ENCODE measurements at places on chromosomes 5 and 9.

DNA sequence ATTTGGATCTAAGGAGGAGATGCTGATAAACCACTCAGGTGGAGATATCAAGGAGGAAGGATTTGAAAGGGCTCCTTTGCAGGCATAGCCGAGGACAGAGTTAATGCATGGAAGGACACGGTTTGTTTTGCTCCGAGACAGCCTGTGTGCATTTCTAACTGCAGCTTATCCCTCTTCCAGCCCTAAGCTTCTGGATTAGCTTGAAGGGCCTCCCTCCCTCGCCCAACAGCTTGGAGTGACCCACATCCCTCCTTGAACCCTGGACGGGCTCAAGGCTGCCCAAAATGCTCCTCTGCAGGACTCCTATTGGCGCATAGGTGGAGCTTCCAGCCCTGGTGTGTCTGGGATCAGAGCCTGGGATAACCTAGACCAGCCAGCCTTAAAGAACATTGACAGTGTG is 66.7 kb downstream of the PPARGC1B start:
- H3K27me3 ChIP-seq, result no peaks in the 10 kb centered on the region
- DNase-seq, result no peak
- no peak overlapping the region for H3K27ac ChIP-seq

GRCh38 chr5:174423558-174423957 is 300.8 kb upstream of the MSX2 start:
- H3K36me3 ChIP-seq, result no peaks in the 10 kb centered on the region
- H3K27me3 ChIP-seq, result peaks cover under 1% of the 10 kb centered on the region
- H3K4me1 ChIP-seq, result peaks cover 12% of the 10 kb centered on the region
- H3K27ac ChIP-seq, result no peak overlapping the region
- no peak for DNase-seq

DNA sequence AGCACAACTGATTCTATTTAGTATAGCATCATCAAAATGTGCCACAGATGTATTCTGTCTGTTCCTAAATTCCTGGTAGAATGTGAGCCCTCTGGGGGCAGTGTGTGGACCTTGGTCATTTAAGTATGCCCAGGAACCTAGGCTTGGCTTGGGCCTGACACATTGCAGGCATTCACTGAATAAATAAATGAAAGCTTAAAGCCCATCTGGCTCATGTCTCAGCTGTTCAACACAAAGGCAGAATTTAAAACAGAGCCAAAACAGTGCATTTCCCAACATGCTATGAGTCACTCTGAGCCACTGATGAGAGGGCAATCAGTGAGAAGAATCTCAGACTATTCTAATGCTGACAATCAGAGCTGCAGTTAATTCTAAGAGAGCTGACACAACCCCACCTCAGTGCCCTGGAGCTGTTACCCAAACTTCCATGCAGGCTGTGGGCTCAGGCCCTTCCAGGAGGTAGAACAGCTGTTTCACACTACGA is 8.1 kb downstream of the FAM193B start:
- H3K27ac ChIP-seq, result no peak overlapping the region
- peaks cover 3% of the 10 kb centered on the region for H3K36me3 ChIP-seq
- no peak overlapping the region for H3K4me3 ChIP-seq
- DNase-seq, result no peak
- H3K27me3 ChIP-seq, result no peaks in the 10 kb centered on the region

DNA sequence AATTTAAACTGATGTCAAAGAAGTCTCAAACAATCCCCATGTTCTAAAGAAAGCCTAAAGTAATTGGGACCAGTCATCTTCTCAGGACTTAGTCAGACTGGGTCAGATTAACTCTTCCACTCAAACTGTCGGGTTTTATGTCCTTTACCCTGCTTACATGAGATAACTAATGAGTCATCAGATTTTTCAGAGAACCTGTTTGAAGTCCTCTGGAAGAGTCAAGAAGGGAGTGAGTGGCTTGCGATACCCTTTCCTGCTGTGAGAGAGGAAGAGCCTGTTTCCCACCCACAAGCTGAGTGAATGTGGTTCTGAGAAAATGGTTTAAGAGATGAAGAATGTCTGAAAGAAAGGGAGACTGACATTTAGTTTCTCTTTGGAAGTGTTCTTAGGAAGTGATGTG is 1866.7 kb upstream of the C9orf72 start:
- H3K4me1 ChIP-seq, result no peaks in the 10 kb centered on the region
- H3K36me3 ChIP-seq, result no peaks in the 10 kb centered on the region
- H3K27ac ChIP-seq, result no peak overlapping the region
- DNase-seq, result no peak
- H3K4me3 ChIP-seq, result no peak overlapping the region

DNA sequence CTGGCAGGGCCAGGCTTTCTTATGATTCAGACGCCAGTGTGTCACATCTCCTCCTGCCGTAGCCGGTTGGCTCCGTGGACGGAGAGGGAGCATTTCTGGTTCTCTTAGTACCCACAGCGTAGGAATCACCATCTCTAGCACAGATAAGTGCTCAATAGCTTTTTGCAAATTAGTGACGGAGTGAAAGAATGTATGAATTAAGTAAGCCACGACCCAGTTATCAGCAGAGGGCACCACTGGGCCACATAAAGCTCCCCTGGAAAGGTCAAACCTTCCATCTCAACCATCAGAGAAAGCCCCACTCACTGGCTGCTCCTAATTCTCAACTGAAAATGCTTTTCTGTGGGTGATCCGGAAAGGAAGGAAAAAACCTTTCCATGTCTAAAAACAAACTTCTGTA is 317.0 kb upstream of the ADCY2 start:
- H3K4me3 ChIP-seq, result no peak overlapping the region
- DNase-seq, result no peak
- no peaks in the 10 kb centered on the region for H3K36me3 ChIP-seq
- no peaks in the 10 kb centered on the region for H3K4me1 ChIP-seq

DNA sequence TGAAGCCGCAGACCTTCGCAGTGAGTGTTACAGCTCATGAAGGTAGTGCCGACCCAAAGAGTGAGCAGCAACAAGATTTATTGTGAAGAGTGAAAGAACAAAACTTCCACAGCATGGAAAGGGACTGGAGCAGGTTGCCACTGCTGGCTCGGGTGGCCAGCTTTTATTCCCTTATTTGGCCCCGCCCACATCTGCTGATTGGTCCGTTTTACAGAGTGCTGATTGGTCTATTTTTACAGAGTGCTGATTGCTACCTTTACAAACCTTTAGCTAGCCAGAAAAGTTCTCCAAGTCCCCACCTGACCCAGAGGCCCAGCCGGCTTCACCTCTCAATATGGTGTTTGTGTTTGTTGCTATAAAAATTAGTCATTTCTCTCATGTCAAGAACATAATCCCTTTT is 49.7 kb downstream of the RECK start:
- H3K27me3 ChIP-seq, result no peaks in the 10 kb centered on the region
- H3K36me3 ChIP-seq, result peaks cover 29% of the 10 kb centered on the region
- H3K4me3 ChIP-seq, result no peak overlapping the region
- no peaks in the 10 kb centered on the region for H3K4me1 ChIP-seq
- DNase-seq, result no peak
- H3K27ac ChIP-seq, result no peak overlapping the region

GRCh38 chr9:121242219-121242958 is 25.6 kb upstream of the GSN start:
- no peaks in the 10 kb centered on the region for H3K27me3 ChIP-seq
- peaks cover 28% of the 10 kb centered on the region for H3K36me3 ChIP-seq
- H3K27ac ChIP-seq, result no peak overlapping the region
- no peak overlapping the region for H3K4me3 ChIP-seq

DNA sequence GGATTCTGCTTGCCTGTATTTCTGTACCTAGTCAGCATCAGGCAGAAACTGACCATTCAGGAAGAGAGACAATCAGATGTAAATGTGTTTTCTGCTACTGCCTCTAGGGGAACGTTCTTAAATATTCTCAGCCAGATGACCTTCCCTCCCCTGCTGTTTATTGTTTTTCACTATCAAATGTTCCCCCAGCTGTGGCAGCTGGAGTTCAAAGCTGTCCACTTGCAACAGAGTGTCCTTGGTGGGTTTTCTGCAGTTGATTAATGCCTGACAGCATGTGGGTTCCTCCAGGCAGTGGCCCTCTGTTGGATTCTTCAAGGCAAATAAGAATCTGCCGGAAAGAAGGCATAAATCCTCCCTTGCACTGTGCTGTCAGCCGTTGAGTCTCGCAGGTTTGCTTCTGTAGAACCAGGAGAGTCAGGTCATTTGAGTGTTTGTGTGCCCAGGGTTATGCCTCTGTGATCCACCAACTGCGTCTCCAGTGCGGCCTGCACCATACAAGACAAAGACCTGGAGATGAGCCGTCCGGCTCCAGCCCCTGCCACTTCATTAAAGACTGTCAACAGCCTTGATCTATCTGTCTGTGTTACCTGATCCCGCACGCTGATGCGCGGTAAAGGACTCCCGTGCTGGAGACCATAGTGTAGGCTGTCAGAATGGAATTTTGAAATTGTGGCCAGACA is 203.4 kb downstream of the GADD45G start:
- peaks cover 34% of the 10 kb centered on the region for H3K27me3 ChIP-seq
- no peak overlapping the region for H3K27ac ChIP-seq
- no peak overlapping the region for H3K4me3 ChIP-seq

DNA sequence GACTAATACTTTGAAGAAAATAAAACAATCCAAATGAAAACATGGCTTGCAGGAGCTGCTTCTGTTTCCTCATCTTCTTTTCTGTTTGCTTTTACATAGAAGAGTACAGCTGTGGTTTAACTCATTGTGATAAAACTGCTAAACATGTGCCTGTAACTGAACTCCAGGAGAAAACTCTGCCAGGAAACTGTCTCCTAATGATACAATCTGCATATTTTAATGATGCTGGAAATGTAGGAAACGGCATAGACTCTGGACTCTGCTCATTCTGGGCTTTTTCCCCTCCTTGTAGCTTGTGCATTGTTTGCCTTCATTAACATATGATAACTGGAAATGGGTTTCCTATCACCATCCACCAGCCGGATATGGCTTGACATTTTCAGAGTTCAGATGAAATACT is 813.3 kb upstream of the WWC1 start:
- no peaks in the 10 kb centered on the region for H3K36me3 ChIP-seq
- H3K27ac ChIP-seq, result no peak overlapping the region
- H3K27me3 ChIP-seq, result no peaks in the 10 kb centered on the region
- no peak for DNase-seq
- H3K4me3 ChIP-seq, result no peak overlapping the region

- no peaks in the 10 kb centered on the region for H3K36me3 ChIP-seq
- no peaks in the 10 kb centered on the region for H3K27me3 ChIP-seq
Measured at GRCh38 chr5:110544603-110545002, 181.9 kb downstream of the TMEM232 start.

DNA sequence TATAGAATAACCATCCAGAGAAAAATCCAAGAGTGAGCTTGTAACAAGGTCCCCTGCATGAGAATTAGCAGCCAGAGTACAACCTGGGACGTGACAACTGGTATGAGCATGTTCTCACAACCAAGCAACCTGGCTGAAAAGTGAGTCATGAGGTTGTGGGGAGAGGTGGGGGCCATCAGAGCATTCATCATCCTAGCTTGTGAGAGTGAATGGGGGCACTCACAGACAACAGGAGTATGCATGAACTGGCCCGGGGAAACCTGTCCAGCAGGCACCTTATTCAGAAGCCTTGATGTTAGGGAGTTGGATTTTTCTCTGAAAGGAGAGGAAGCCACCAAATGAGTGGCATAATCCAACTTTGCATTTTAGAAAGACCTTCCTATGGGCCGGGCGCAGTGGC is 113.0 kb downstream of the FRMD3 start:
- H3K4me1 ChIP-seq, result no peaks in the 10 kb centered on the region
- DNase-seq, result no peak
- no peaks in the 10 kb centered on the region for H3K27me3 ChIP-seq
- no peak overlapping the region for H3K27ac ChIP-seq
- no peaks in the 10 kb centered on the region for H3K36me3 ChIP-seq

GRCh38 chr5:104513640-104514072 is 951.1 kb upstream of the NUDT12 start:
- H3K27me3 ChIP-seq, result no peaks in the 10 kb centered on the region
- H3K4me1 ChIP-seq, result no peaks in the 10 kb centered on the region
- DNase-seq, result no peak

GRCh38 chr5:135843571-135844337 is 9.3 kb downstream of the SLC25A48 start:
- H3K4me1 ChIP-seq, result peaks cover 2% of the 10 kb centered on the region
- H3K27ac ChIP-seq, result no peak overlapping the region
- no peaks in the 10 kb centered on the region for H3K36me3 ChIP-seq
- no peak overlapping the region for H3K4me3 ChIP-seq
- DNase-seq, result no peak
- peaks cover 7% of the 10 kb centered on the region for H3K27me3 ChIP-seq

GRCh38 chr9:126222835-126223431 is 103.7 kb upstream of the MVB12B start:
- peaks cover 8% of the 10 kb centered on the region for H3K4me1 ChIP-seq
- no peak overlapping the region for H3K4me3 ChIP-seq
- H3K36me3 ChIP-seq, result peaks cover 5% of the 10 kb centered on the region

GRCh38 chr9:101993771-101994170 is 255.3 kb upstream of the GRIN3A start:
- no peak for DNase-seq
- no peaks in the 10 kb centered on the region for H3K4me1 ChIP-seq
- H3K27me3 ChIP-seq, result no peaks in the 10 kb centered on the region
- no peaks in the 10 kb centered on the region for H3K36me3 ChIP-seq
- no peak overlapping the region for H3K27ac ChIP-seq

- H3K4me1 ChIP-seq, result no peaks in the 10 kb centered on the region
- H3K4me3 ChIP-seq, result no peak overlapping the region
- no peaks in the 10 kb centered on the region for H3K36me3 ChIP-seq
- H3K27ac ChIP-seq, result no peak overlapping the region
- peaks cover 12% of the 10 kb centered on the region for H3K27me3 ChIP-seq
Measured at GRCh38 chr5:179414459-179415261, 69.4 kb upstream of the ADAMTS2 start.

GRCh38 chr9:128153947-128154695 is 4.9 kb downstream of the LCN2 start:
- H3K4me3 ChIP-seq, result no peak overlapping the region
- H3K27me3 ChIP-seq, result no peaks in the 10 kb centered on the region
- H3K27ac ChIP-seq, result no peak overlapping the region
- H3K36me3 ChIP-seq, result no peaks in the 10 kb centered on the region
- H3K4me1 ChIP-seq, result no peaks in the 10 kb centered on the region

DNA sequence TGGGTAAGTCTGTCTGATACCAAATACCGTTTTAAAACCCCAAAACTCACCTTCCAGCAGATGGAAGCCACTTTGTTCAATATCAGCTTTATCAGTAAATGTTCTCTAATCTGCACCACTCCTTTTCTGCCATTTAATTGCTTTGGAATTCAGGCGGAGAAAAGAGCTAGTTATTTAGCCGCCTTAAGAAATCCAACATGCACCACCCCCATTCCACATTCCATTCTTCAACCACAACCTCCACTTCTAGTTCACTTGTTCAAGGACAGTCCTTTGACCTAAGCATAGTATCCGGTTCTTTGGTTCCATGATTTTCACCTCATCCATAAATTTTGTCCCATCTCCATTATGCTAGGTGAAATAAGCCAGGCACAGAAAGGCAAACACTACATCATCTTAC is 240.1 kb downstream of the DNAH5 start:
- no peak overlapping the region for H3K27ac ChIP-seq
- no peaks in the 10 kb centered on the region for H3K27me3 ChIP-seq
- DNase-seq, result no peak
- H3K4me3 ChIP-seq, result no peak overlapping the region
- H3K4me1 ChIP-seq, result no peaks in the 10 kb centered on the region

DNA sequence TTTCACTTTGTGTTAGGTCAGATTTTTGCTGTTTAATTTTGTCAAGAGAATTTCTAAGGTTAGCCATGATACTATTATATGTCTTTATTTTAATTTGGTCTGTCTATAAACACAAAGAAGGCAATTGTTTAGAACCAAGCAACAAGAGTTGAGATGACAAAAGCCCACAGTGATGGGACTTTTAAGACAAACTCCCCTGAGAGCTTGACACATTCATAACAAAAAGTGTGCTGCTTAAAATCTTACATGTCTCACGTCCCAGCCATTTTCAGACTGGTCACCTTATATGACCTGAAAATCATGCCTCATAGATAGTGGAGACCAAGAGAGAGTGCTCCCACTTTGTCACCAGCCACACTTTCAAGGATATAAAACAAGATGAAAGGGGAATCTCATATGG is 21.6 kb upstream of the NNT start:
- no peaks in the 10 kb centered on the region for H3K27me3 ChIP-seq
- H3K4me1 ChIP-seq, result no peaks in the 10 kb centered on the region
- no peak for DNase-seq
- peaks cover 20% of the 10 kb centered on the region for H3K36me3 ChIP-seq
- no peak overlapping the region for H3K4me3 ChIP-seq

Measured in naive thymus-derived CD8-positive, alpha-beta T cell (primary cell).